SW 1271 (cell line): ENCODE measurements at places on chromosomes 2 and 18.

DNA sequence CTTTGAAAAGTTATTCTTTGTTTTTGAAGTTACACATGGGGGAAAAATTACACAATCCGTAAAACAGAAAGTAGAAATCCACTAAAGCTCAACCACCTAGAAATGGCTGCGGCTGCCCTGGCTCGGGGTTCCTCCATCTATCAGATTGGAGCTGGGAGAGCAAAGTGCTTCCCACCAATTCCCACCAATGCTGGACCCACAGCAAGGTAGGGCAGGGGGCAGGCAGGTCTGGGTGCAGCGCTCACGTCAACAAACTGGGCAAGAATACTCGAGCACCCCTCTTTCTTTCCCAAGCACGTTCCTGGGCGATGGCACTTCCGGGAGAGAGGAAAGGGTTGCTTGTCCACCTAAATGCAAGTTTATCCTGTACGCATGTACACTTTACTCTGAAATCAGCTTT lies 217.6 kb downstream of the NDUFA10 start:
- no peak for DNase-seq

GRCh38 chr2:207450186-207450585 lies 79.6 kb upstream of the CREB1 start:
- DNase-seq = no peak

- DNase-seq = no peak
Observed at GRCh38 chr18:25896956-25897355, 193.5 kb downstream of the SS18 start.

GRCh38 chr2:225064362-225064761 lies 22.1 kb upstream of the DOCK10 start:
- DNase-seq = no peak

DNA sequence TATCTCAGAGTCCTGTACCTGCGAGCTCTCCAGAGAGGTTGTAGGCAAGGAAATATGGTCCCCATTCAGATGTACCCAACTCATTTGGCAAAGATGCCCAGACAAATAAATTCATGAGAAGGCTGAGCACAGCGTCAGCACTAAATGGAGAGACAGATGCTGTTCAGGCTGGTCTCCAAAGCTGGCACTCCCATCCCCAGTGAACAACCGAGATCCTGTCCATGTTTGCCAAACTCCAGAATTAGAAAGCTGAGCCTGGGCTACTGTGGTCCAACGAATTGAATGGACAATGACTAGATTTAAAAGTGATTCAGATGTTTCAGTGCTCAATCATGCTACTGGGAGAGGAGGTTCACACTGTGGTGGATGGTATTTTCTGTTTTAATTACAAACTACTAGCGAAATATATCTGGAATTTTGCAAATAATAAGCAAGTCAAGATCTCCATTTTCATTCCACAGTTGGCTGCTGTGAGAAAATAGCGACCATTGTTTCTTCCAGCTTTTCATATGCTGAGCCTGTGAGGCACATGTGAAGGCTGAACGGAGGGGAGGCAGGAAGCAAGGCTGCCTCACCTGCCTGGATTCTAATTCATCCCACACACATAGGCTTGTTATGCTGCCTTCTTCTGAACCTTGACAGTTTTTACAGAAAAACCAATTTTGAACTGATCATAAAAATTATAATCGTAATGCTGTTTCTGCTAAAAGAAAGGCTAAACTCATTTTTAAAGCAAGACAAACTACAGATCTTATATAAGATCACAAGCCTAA lies 22.6 kb upstream of the DAPL1 start:
- DNase-seq = no peak

- DNase-seq = no peak
Observed at GRCh38 chr2:207061181-207061580, 104.6 kb downstream of the KLF7 start.

DNA sequence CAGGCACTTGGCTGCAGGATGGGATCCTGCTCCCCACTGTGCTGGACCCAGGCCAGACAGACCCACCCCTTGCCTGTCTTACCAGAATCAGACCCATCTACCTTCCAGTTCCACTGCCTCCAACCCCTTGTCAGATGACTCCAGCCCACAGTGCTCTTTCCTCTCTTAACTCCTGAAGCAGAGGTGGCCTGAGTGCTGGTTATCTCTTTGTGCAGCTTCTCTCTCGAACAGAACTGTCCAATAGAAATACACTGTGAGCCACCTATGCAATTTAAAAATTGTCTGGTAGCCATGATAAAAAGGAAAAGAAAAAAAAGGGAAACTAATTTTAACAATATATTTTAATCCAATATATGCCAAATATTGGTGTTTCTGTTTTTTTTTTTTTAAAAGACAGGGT lies 160.2 kb upstream of the SMAD2 start:
- DNase-seq = no peak

DNA sequence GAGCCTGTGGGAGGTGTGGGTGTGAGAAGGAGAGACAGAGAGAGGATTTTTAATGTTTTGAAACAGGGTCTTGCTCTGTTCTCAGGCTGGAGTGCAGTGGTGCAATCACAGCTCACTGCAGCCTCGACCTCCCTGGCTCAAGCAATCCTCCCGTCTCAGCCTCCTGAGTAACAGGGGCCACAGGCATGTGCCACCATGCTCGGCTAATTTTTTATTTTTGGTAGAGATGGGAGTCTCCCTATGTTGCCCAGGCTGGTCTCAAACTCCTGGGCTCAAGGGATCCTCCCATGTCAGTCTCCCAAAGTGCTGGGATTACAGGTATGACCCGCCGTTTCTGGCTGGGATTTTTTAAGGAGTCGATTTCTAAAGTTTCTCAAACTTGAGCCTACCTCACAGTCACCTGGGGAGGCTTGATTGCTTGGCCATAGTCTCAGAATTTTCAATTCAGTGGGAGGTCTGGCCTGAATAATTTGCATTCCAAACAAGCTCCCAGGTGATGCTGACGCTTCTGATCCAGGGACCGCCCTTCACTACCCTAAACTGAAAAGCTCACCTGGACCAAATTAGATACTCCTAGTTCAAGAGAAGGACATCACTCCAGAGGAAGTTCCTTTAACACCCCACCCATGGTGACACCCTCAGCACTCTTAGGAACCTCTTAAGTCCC lies 70.8 kb upstream of the SLC1A4 start:
- no peak for DNase-seq

DNA sequence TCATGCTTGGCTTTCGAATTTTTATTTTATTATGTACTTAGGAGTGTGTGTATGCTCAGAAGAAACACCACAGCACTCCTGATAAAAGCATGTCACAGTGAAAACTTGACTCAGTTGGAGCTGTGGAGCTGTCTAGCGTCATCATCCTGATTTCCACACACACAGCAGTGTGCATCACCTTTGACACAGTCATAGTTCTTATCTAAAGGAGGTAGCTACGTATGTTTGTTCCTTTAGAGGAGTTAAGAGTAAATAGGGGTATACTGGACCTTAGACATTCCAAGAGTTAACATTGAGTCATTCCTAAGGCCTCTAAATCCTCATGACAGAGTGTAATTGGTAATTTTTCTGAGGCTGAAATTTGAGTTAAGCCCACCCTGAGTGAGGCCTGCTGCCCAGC lies 96.9 kb downstream of the PHLPP1 start:
- no peak for DNase-seq

DNA sequence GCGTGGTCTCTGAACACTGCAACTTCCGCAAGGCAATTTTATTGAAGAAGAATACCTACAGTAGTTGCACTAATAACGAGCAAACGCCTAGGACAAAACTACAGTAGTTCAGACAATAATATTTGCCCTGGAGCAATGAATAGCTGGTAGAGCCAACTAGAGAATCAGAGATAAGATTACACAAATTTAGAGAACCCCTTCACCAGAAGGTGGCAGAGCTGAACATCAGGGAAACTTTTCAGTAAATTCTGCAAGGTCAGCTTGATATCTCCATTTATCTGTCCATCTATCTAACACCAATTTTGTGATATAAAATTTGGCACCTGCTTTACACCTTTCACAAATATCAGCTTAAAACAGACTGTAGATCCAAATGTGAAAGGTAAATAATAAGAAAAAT lies 43.8 kb downstream of the CDH19 start:
- DNase-seq = no peak

GRCh38 chr2:50840341-50841124 lies 191.4 kb downstream of the NRXN1 start:
- DNase-seq = no peak

DNA sequence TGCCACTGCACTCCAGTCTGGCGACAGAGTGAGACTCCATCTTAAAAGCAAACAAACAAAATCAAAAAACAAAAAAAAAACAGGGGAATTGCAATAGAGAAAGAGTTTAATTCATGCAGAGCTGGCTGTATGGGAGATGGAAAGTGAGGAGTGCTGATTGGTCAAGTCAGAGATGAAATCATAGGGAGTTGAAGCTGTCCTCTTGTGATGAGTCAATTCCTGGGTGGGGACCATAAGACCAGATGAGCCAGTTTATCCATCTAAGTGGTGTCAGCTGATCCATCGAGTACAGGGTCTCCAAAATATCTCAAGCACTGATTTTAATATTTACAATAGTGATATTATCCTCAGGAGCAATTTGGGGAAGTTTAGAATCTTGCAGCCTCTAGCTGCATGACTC lies 45.3 kb downstream of the FRZB start:
- no peak for DNase-seq

DNA sequence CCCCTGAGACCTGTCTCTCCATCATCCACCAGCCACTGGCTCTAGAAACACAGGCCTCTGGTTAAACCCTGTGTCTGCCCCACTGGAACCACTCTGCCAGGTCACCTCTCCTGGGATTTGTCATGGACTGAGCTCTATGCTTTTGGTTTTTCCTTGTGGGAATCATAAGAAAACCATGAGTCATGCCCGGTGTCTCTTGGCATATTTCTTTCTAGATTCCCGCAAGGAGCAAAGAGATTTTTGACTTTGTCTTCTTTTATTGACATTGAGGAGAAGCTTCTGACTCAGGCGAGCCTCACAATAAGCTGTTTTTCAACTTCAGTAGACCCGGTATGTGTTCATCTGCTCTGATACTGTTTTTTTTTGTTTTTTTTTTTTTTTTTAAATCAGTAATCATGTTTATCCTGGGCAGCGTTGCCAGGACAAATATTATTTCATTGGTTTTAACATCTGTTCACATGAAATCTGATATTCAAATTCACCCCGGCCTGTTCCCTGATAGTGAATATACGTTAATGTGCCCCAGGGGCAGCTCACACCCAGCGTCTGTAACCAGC lies 207.1 kb downstream of the ACKR3 start:
- no peak for DNase-seq

DNA sequence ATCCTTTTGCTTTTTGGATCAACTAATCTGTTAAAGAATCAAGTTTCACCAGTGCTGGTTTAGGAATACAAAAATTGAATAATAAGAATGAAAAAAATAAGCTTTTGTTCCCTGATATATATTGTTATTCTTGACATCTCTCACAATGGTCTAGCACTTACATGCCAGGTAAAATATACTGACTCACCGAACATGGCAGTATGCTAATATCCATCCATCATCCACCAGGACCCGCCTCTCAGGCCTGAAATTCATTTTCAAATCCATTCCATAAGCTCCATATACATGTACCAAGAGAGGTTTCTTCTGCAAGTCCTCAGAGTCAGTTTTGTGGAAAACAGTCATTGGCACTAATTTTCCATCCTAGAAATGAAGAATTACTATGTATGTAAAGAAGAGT lies 32.5 kb downstream of the PREPL start:
- no peak for DNase-seq

- DNase-seq = no peak
Observed at GRCh38 chr18:71304856-71305255, 1016.0 kb downstream of the SOCS6 start.

DNA sequence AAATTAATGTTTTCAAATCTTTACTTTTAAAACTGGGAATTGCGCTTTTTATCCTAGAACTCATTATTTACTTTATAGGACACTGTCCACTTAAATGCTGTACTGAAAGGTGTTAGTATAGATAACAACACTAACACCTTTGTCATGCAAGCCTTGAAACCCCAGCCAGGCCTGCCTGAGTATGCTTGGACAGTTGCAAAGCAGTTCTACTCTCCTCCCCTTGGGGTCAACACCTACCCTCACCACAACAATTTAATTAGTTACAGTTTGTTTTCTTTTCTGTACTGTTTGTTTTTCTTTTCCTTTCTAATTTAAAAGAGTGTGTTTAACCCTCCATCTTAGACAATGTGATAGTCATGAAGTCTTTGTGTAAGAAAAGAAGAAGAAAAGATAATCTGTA lies 18.9 kb upstream of the FAM98A start:
- no peak for DNase-seq

- no peak for DNase-seq
Observed at GRCh38 chr2:118046634-118047210, 32.9 kb upstream of the CCDC93 start.

DNA sequence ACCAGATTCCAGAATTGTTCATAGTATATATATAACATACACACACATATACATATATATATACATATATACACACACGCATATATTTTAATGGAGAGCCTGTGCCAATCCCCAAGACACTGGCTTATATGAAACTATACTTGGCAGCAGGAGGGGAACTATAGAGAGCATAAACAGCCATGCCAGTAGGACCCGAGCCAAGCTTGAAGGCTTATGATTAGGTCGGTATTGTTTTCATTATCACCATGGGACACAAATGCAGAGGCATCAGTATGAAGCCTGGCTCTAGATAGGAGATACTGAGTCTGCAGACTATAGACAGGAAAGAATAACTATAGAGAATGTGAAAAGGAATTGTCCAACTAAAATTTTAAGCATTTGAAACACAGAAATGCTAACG lies 181.2 kb downstream of the VWC2L start:
- no peak for DNase-seq

DNA sequence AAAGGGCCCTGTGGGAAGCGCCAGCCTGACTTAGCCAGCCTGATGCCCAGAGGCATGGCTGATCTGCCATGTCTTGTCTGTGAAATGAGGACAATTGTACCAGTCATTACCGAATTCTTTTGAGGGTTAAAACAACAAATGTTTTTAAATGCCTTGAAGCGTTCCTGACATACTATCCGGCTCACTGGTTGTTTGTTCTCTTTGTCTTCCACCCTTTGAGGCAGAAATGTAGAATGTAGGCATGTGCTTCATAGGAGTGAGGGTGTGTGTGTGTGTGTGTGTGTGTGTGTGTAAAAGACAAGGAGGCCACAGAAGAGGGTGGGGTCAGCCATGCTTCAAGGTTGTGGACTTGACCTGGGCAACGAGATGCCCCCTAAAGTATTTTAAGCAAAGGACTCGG lies 35.5 kb downstream of the TGFBRAP1 start:
- no peak for DNase-seq

GRCh38 chr18:27887287-27887686 lies 289.6 kb downstream of the CDH2 start:
- DNase-seq = no peak

GRCh38 chr2:163878718-163879117 lies 142.9 kb upstream of the FIGN start:
- peak; percentile 34 for DNase-seq

DNA sequence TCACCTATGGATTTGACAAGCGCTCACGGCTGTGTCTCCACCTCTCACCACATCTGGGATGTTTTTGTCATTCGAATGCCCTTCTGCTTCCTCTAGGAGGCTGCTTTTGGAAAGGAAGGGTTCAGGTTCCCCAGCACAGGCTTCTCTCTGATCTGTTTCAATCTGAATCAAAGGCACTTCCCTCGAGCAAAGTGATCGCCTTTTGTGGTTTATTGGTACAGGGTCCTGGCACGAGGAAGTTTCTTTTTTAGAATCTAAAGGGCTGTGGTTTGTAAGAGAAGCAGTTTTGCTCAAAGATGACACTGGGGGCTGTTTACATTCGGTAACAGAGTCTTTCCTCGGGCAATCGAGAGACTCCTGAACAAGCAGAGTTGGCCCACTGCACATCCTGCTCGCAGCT lies 145.0 kb downstream of the DAW1 start:
- DNase-seq = no peak
